A549 treated with DMSO at 1 μM for 4 hours (cell line): ENCODE measurements at places on chromosomes 12 and 14. TPM values are rescaled to one million over a fixed set of nuclear protein-coding genes. Genes with fewer than 3 reads are reported as not detected.

ENDOU gene
- total RNA-seq: not detected in 5 replicates

SPTB gene
- total RNA-seq: 0.80 to 1.1 TPM (median 1.00 TPM) in 5 replicates

AQP2 gene
- not detected in 5 replicates for total RNA-seq

GPRC5D gene
- total RNA-seq: not detected in 5 replicates

ANKS1B gene
- total RNA-seq: 0.49 to 1.1 TPM (median 0.57 TPM) in 5 replicates

NGB gene
- total RNA-seq: 0.08 TPM in 1 of 5 replicates, not detected in the others

STXBP6 gene
- total RNA-seq: 1.3 to 2.6 TPM (median 1.7 TPM) in 5 replicates
